ENCODE measurements at places on chromosomes 4 and X. TPM values are rescaled to one million over a fixed set of nuclear protein-coding genes. Genes with fewer than 3 reads are reported as not detected.
A peak's percentile ranks its signal among the peaks of the same experiment; 100 is the strongest.

Gene CCNA2
- 125 TPM for total RNA-seq

Gene SERTM2
- total RNA-seq: not detected

DNA sequence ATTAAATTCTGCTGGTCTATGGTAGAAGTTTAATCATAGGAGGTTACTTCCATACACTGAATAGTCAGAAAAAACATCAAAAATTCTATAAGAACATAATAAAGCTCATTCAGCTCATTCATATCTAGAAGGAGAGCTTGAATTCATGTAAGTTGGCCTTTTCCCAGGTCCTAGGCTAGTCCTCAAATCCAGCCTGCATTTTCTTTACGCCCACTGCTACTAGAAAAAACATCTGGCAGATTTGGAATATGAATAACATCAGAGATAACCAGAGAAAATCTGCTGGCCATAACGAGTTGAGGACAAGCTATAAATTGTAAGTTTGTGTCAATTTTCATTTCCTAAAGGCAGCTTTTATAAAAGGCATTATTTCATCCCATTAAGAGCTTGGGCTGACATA, 95.5 kb downstream of the MXRA5 start:
- DNase-seq: no peak

DNA sequence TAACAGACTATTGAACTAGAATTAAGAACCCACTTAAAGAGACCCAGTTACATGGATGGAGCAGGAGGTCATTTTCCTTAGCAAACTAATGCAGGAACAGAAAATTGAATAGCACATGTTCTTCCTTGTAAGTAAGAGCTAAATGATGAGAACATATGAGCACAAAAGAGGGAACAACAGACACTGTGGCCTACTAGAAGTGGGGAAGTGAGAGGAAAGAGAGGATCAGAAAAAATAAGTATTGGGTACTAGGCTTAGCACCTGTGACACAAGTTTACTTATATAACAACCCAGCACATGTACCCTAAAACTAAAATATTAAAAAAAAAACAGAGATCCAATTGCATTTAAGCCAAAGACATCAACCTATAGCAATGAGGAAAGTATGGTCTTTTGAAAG, 26.2 kb downstream of the ARAP2 start:
- DNase-seq: no peak

Gene GATB
- total RNA-seq: 14.1 TPM

DNA sequence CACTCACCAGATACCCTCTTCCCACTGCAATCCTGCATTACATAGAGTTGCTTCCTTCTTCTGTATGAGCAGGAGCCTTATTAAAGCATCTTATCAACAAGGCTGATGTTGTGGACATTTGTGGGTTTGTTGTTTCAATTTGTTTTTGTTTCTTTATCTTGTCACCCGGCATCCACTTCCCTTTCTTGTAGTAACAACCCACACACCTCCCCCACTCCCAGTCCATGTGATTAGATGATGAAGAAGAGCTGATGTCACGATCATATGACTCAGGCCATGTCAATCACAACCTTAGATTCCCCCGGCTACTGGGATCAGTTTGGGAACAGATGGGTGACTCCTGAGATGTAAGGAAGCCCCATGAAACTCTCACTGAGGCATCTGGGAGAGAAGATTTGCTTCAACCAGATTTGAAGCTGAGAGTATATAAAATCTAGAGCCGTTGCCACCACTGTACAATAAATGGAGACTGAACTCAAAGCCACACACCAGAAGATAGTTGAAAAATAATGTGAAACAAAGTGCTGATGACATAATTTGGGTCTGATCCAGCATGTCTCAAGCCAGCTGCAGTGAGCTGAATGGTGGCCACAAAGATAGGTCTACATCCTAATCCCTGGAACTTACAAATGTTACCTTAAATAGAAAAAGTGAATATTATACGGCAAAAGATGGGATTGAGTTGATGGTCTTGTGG, 34.1 kb upstream of the SRD5A3 start:
- DNase-seq: no peak

- no peak for DNase-seq
Measured at GRCh38 chrX:68658530-68658929, 11.1 kb downstream of the STARD8 start.

Gene GC
- total RNA-seq: not detected

Gene KLB
- total RNA-seq: not detected

- no peak for DNase-seq
Measured at GRCh38 chr4:104205116-104205515, 289.6 kb downstream of the CXXC4 start.

- DNase-seq: no peak
Measured at GRCh38 chr4:11263208-11263607, 165.5 kb downstream of the HS3ST1 start.

- DNase-seq: peak; percentile 39
Measured at GRCh38 chrX:103157496-103158316, 57.2 kb upstream of the BEX4 start.

DNA sequence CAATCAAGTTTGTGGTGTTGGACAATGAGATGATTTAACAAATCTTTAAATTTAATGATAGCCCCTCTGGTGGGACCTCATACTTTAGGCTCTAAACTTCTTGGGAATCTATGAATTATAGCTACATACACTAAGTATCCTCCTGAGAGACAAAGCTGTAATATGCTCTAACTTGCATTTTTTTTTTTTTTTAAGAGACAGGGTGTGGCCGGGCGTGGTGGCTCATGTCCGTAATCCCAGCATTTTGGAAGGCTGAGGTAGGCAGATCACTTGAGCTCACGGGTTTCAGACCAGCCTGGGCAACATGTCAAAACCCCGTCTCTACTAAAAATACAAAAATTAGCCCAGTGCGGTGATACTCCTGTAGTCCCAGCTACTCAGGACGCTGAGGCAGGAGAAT, 23.3 kb upstream of the COQ2 start:
- DNase-seq: no peak

DNA sequence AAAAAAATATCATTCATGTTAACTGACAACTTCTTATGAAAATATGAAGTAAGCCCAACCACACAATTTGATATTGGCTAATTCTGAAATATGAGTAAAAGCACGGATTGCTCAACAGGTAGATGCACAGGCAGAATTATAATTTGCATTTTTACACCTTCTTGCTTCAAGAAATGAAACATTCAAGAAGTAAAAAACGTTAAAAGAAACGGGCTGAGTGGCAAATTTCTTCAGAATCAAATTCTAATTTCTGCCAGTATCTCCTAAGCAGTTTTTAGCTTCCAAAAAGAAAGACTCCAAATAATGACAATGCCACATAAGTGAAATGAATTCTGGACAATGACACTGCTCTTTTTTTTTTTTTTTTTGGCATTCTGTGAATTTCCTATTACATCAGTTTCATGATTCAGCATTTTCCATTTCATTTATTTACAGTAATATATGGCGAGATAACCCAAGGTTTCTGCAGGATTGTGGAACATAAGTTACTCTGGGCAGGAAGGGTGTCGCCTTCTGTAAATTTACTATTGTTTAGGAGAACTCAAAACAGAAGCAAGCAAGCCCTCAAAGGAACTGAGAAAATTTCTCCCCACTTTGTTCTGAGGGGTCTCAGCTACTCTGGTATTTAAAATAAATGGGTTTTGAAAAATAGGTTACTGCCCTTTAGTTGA, 1.4 kb downstream of the SEL1L3 start:
- DNase-seq: no peak

Gene PPA2
- total RNA-seq: 68.5 TPM

GRCh38 chr4:138903185-138903584, 112.4 kb upstream of the NOCT start:
- DNase-seq: no peak

- no peak for DNase-seq
Measured at GRCh38 chr4:99587803-99588202, 13.2 kb downstream of the MTTP start.

Gene PHF8
- 44.9 TPM for total RNA-seq

Gene PITX2
- total RNA-seq: not detected

DNA sequence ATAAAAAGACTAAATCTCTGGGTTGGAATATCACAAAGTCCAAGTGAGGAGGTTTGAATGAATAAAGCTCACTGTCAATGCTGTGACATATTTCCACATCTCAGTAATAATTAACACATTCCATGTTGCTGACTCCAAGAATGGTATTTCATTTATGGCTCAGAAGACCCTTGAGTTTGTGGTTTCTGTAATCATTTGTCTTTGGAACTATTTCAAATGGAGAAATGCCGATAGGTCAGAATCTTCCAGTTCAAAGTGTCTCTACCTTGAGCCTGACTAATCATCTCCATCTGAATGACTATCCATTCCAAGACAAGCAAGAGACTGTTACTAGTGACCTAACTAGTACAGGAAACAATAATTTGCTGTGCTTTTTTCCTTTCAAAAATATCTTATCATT, 24.2 kb upstream of the SLC2A9 start:
- no peak for DNase-seq

Gene NEK1
- total RNA-seq: 21.6 TPM

Gene CAPN6
- not detected for total RNA-seq

DNA sequence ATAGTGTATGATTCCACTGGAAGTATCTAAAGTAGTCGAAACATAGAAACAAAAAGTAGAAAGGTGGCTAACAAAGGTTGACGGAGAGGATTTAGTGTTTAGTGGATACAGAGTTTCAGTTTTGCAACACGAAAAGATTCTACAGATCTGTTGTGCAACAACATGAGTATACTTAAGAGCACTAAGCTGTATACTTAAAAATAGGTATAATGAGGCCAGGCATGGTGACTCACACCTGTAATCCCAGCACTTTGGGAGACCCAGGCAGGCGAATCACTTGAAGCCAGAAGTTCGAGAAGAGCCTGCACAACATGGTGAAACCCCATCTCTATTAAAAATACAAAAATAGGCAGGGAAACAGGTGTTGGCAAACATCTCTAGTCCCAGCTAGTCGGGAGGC, 7.9 kb upstream of the ATRX start:
- no peak for DNase-seq

- peak; percentile 60 for DNase-seq
Measured at GRCh38 chrX:102515975-102516941, at the start of gene TMSB15A. Gene TMSB15A (minus strand): TSS chrX:102516739.
